ENCODE measurements at places on chromosomes 4 and X. TPM values are rescaled to one million over a fixed set of nuclear protein-coding genes. Genes with fewer than 3 reads are reported as not detected.

CD38 gene
- total RNA-seq, result not detected

CT83 gene
- not detected for total RNA-seq

SLC9B1 gene
- total RNA-seq, result 0.29 TPM

WDR44 gene
- 23.5 TPM for total RNA-seq

ATP2B3 gene
- not detected for total RNA-seq

XK gene
- not detected for total RNA-seq

GRCh38 chr4:111018216-111018615, 395.3 kb upstream of the PITX2 start:
- no peak for DNase-seq

DNA sequence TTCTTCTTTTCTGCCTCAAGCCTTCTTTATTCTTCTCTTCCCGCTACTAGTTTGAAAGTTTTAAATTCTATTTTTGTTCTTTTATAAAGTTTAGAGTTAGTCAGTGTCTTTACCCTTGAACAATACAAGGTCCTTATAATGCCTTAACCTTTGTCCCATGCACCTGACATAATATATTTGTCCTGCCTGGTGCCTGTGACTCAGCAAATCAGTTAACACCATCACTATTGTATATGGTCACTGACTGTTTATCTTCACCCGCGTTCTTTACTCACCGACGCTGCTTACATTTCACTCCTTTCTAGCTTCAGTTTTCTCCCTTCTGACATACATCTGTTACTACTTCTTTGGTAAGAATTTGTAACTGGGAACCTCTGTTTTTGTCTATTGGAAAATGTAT, 5.7 kb downstream of the SMIM20 start:
- no peak for DNase-seq

DNA sequence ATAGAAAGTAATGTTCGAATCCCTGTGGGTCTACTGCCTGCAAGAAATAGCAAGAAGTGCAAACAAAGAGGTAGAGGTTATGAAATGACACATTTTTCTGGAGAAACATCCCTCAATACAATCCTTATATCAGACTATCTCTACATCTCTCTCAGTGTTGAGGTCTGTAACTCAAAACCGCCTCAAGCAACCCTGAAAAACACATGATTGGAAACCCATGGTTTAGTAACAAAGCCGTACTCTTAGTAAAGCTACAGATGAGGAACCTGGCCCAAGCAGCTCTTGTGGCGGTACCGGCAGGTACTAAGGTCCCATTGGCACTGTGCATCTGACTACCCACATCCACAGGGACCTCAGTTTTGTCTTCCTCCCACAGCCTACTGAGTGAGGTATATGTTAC, 53.9 kb downstream of the IRF2 start:
- DNase-seq, result no peak

DNA sequence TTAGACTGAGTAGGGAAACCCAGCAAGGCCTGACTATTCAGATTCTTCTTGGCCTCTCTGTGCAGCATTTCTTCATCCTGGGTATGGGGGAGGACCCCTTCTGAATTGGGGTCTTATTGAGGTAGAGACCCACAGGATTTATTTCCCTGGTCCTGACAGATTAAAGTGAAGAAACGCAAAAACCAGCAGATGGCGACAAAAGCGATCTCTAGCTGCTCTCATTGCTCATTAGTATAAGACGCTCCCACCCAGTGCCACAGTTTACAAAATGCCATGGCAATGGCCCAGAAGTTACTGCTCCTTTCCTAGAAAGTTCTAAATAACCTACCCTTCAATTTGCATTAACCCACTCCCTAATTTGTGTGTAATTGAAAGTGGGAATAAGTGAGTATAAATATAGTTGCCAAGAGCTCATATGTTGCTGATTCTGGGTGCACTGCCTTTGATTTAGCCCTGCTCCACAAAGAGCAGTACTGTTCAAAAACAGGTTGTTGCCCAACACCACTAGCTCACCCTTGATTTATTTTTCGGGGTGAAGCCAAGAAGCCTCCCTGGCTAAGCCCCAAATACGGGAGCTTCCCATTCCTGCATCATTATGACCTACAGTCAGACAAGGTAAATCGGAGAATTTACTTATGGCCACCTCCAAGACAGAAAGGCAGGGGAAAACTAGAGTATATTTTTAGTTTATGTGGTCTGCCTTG, 3.7 kb upstream of the BEX4 start:
- DNase-seq, result peak; percentile 10

GRCh38 chrX:34612036-34612435, 45.0 kb downstream of the TMEM47 start:
- DNase-seq, result no peak

DNA sequence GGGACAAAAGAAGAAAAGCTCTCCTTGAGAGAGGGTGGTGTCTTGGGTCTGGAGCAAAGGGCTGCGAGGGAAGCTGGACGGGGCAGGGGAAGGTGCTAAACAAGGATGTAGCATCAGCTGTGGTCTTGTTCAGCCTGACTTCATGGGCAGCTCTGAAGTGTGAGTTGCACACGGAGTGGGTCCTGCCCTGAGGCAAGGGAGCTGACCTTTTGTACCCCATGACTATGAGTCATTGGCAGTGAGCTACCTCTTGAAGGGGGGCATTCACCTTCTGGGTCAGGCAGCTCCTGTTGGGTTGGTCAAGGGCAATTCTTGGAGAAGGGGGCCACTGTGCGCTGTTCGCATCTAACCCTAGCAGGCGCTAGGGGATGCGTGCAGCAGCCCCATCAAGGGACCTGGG, 151.8 kb downstream of the SMIM20 start:
- no peak for DNase-seq

GRCh38 chrX:39899856-39900776, 197.6 kb downstream of the BCOR start:
- no peak for DNase-seq

- DNase-seq, result peak; percentile 3
Measured at GRCh38 chrX:71941776-71942175, 31.1 kb downstream of the NHSL2 start.

DNA sequence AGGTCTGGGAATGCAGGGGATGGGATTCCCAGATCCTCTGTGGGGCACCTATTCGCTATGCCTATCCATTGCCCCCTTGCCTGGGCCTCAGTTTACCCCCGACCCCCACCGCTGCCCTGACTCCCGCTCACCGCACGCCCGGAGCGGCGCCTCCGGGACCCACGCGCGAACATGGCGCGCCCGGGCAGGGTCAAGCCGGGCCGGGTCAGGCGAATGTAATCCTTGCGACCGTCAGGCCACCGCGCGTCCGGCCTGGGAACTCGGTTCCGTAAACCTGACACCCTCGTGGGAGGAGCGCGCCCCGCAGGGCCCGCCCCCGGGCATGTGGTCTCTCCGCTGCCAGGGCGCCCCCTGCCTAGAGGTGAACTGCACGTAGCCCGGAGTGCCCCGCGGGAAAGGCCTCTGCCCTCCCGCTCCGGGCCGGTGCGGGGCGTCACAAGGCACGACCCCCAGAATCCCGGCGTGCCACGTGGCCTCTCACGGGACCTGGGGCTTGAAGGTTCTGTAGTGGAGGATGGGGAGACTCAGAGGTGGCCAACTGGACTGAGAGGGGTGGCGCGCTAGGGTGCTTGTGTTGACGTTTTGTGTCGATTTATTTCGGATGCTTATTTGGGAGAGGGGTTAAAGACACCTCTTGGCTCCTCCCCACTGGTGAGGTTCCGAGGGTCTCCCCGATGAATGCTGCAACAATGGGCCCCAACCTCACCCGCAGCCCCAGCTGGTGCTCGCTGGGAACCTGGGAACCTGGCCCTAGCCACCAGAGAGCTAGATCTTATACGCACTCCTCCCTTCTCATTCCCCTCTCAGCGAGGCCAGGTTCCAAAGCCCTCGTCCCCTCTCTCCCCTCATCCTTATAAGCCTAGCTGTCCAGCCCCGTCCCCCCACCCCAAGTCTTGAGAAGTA, at the start of gene PRICKLE3:
PRICKLE3 (minus strand) TSS at position 249 of the 903 bp plus-strand sequence; CDS start at position 173, 76 bp downstream.
- DNase-seq, result peak; percentile 31

- no peak for DNase-seq
Measured at GRCh38 chrX:132463411-132463810, 25.4 kb downstream of the MBNL3 start.

DNA sequence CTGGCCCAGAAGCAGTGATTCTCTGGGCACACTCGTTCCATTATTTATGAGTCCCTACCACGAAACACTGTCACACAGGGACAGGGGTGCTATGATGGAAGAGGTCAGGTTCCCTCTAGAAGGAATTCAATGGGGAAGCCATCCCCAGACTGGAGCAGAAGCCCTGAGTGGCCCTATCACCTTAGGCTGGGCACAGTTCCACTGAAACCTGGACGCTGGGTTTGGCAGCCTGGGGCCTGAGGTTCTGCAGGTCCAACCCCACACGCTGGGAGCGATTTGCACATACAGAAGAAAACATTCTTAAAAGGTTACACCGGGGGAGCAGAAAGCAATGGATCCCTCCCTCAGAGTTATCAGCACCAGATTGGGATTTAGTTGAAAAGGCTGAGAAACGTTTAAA, 63.3 kb downstream of the PHKA2 start:
- no peak for DNase-seq

DNA sequence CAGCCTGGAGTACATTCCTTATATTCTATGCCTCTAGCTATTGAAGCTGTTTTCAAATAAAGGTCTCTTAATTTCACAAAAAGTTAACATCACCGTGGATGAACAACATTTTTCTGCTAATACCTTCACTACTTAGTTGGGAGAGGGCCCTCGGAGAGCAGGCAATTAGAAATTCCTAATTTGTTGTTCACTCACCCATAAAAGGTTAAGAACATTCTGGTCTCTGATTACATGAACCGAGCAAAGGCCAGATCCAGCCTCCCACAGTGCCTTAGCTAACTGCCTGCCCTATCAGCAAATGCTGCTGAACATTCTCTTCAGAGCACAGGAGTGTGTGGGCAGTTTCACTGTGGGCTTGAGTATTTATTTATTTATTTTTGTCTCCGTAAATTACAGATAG, 36.0 kb upstream of the TTC29 start:
- peak; percentile 48 for DNase-seq

DNA sequence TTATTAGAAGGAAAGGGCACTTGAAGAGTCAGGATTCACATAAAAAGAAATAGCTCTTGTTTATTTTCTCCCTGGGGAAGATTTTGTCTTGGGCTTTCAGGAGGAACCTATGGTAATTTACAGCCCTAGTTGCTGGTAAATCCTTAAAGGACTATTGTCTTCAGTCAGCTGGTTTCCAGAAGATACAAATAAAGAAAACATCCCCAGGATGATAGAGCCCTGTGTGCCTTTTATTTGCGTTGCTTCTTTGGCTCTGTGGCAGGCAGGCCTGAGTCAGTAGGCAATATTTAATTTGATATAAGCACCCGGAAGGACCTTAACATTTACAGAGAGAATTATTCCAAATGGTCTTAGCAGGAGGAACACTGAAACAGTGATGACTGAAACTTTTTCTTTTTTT, 131.0 kb upstream of the SLC34A2 start:
- DNase-seq, result no peak

DNA sequence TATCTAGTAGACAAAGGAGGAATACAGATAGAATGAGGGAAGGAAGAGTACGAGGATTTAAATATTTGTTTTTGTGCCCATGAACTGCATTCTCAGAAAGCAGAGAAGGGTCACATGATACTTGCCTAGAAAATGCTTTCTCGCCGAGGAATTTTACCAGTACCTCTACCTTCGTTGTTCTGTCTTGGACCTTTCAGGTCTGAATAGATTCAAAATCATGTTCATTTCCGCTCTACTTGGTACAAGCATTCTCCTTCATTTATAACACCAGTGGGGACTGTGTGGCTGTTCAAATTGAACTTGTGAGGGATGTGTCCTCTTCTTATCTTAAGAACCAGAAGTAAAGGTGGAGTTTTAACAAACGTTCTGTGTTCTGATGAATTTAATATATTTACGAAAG, 1.9 kb downstream of the USP38 start:
- no peak for DNase-seq

DNA sequence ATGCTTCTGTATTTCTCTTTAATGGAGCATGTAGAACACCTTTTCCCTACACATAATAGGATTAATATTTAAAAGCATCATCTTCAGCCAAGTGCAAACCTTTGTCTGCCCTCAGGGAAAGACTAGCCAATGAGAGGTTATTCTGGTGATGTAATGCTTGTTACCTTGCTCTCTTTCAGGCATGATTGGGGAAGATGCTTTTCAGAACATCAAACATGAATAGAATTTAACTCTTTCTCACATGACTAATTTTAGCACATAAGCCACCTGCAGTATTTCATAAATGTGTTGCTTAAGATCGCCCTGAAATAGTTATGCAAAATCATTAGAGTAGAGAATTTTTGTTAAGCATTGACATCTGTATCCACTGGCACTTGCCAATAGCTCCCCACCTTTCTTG, 10.7 kb upstream of the EPGN start:
- DNase-seq, result no peak
